Activated naive CD4-positive, alpha-beta T cell treated with anti-CD3 and anti-CD28 coated beads, Interleukin-2, amount 50 U/mL, for 72 hours (primary cell): ENCODE measurements at places on chromosomes 2 and 18.

DNA sequence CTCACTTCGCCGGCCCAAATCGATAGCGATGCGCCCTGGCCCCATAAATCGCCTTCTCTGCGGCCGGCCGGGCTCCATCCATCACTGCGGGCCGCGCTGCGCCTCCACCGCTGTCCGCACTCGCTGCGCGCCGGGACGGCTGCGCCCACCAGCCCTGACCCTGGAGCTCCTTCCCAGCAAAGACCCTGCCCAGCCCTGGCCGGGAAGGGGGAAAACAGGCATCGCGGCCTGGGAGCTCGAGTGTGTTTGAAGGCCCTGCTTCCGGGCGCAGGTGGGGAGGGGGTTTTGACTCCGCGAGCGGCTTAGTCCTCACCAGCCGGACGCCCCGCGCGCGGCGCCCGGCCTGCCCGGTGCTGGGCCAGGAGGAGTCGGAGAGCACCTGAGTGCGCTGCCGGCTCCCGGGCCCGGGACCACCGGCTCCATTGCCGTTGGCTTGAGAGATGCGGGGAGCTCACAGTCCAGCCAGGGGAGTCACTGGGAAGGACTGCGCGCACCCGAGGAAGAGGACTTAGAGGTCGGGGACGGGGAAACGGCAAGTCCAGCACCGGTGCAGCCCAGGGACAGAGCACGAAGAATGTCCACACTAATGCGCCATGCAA, 1.1 kb downstream of the PAX8 start:
- no peak for DNase-seq

DNA sequence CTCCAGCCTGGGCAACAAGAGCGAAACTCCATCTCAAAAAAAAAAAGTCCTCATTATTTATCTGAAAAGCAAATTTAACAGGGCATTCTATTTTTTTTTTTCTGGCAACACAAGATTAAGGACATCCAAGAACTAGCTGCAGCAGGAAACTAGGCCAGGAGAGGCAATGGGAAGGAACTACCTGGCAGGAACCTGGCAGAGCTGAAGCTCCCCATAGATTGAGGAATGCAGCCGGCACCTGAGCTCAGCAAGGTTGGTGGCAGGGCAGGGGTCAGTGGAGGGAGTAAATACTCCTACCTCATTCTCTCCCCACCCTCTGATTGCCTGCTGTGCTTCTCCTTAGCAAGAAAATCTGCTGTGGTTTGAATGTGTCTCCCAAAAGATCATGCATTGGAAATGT, 30.4 kb upstream of the LAPTM4A start:
- DNase-seq: no peak

DNA sequence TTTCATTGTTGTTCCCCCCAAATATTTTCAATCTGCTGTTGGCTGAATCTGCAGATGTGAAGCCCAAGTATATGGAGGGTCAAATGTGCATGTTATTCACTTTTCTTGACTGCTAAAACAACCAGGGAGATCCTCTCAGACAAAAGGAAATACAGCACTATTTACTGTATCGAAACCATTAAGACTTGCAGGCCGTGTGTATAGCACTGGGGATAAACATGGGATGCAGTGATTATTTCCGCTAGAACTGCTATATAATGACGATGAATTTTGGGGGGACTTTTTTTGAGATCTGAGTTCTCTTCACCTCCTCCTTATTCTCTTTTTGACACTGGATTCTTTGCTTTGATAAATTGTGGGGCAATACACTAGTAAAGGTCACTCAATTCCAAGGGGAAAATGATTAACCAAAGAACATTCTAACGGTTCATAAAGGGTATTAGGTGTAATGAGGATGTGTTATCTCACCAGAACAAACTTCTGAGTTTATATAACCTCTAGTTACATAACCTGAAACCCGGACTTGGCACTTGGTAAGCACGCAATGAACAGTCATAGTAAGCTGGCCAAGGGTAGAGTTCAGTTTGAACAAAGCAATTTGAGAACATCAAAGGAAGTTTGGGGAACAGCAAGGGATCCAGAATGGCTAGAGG, 3.5 kb upstream of the UGT1A1 start:
- no peak for DNase-seq

DNA sequence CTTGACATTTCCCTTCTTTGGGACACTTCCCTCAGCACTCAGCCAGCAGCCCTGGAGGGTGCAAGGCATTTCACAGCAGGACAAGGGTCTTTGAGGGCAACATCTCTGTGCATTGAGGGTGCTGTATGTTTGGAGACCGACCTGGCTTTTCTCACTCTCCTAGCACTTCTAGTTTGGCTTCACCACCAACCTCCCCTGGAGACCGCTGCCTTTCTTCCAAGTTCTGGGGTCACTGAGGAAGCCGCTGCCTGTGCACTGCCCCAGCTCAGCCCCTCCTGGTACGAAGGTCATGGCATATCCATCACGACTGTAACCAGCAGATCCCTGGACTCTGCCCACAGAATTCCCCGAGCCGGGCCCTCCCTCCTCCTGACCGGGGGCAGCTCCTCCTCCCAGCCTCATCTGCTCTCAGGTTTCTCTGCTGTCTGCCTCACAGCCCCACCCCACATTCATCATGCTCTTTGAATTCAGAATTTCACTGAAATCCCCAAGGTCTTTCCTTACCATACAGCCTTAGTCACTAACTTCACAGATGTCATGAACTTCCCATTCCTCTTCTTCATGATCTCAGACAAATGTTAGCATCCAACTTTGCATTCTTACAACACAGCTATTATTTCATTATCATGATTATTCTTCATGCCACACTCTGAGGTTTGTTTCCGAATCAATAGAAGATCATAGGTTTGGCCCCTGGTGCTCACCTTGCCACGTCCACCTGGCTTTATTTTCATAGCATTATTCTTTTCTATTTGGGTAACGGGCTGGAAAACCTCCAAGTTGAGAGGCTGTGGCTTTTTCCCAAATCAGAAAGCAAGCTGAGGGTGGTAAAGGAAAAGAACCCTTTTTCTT, 113.0 kb upstream of the COPS8 start:
- no peak for DNase-seq

DNA sequence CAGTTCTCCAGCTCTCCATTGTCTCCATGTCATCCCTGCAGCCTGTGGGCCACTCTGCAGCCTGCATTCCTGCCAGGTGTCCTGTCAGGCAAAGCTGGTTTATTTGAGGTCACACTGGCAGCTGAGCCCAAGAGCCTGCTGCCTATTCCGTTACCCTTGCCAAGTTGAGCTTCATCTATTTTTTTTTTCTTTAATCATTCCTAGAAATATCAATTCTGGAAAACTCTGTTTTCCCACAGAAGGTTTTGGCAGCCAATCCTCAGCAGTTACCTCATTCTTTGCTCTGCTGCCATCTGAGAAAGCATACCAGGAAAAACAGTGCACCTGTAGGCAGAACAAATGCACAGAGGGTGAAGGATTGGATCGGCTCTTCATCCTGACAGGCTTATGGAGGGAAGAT, 411.0 kb upstream of the ACVR2A start:
- no peak for DNase-seq

GRCh38 chr2:98460573-98461497, 16.2 kb downstream of the INPP4A start:
- DNase-seq: no peak

DNA sequence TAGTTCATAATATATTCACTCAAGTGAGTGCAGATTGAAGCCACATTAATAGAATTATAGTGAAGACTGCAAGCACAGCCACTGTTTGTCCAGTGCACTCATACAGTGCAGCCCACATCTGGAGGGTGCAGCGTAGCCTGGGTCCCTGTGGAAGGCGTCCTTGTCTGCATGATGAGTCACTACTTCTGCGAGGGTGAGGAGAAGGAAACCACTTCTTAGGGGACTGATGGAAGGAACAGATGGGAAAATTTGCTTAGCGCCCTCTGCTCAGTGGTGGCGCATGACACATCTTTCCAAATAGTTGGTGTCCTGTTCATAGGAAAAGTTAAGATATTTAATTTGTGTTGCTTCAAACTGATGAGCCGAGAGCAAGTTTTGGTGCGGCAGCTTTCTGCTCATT, 330.4 kb upstream of the SMIM21 start:
- DNase-seq: no peak
